ENCODE measurements at places on chromosomes 12 and 14.

- DNase-seq: no peak
Measured at GRCh38 chr14:68569970-68570409, 222.9 kb downstream of the ZFP36L1 start.

DNA sequence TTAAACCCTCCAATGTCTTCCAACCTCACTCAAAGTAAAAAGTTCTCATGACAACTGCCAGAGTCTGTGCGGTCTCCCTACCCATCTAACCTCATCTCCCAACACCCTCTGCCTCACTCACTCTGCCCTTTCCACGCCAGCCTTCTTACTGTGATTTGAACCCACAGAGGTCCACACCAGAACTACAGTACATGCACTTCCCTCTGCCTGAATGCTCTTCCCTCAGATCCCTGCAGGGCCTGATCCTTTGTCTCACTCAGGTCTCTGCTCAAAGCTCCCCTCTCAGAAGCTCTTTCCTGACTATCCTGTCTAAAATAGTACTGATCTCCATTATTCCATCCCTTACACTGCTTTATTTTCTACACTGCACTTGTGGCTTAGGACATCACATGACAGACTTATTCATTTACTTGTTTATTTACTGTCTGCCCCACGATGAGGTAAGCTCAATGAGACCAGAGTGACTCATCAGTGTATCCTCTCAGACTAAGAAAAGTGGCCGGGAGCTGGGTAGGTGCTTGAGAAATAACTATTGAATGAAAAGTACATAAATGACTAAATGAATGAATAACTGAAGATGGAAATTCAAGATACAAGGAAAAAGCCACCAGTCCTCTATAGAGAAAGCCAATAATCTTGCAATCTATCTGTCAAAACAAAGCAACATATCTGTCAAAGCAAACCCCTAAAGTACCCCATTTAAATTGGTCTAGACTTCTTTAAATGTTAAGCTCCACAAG is 17.1 kb downstream of the POMT2 start:
- no peak for DNase-seq

- DNase-seq: no peak
Measured at GRCh38 chr12:103850429-103850828, 9.4 kb upstream of the NT5DC3 start.

- peak; percentile 72 for DNase-seq
Measured at GRCh38 chr12:46661110-46661845, 164.5 kb downstream of the SLC38A4 start.

DNA sequence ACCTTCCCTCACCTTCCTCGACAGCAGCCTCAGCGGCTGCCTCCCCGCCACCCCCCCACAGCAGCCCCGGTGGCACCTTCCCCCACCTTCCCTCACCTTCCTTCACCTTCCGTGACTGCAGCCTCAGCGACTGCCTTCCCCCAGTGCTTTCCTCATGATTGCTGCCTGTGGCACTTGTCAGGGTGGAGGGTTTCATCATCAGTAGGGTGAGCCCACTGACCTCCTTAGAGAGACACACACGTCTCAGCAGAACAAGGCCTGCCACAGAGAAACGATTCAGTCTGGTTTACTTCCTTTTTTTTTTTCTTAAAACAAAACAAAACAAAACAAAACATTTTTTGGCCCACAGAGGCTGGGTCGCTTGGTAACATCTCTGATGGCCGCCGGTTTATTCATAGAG is 75.0 kb downstream of the EP400 start:
- no peak for DNase-seq

GRCh38 chr14:89012282-89013097 is 188.0 kb downstream of the TTC8 start:
- no peak for DNase-seq

DNA sequence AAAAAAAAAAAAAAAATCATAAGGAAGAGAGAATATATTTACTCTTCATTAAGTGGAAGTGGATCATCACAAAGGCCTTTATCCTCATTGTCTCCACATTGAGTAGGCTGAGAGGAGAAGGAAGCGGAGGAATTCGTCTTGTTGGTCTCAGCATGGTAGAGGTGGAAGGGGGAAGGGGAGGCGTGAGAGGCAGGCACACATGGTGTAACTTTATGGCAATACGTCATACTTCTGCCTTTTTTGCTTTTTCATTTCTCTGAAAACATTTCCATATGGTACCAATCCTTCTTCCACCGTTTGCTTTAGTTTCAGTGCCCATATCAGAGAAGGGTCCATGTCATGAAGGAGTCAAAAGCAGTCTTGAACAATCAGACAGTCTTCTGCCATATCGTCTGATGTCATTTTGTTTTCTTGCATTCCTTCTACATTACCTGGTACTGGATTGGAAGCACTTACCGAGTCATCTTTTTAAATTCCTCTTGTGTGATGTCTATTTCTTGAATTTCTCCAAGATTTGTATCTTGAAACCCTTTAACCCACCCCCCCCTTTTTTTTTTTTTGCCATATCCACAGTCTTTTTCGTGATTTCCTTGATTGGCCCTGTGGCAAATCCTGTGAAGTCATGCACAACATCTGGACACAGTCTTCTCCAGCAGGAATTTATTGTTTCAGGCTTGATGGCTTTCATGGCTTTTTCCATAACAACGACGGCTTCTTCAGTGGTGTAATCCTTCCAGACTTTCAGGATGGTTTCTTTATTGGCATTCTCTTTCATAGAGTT is 8.9 kb downstream of the FUT8 start:
- DNase-seq: no peak

GRCh38 chr14:38208618-38209562 is 1.2 kb downstream of the SSTR1 start:
- no peak for DNase-seq

GRCh38 chr12:57739387-57739786 is 845 bp upstream of the AGAP2 start:
- no peak for DNase-seq

GRCh38 chr12:110197003-110197402 is 72.8 kb downstream of the IFT81 start:
- DNase-seq: no peak

- no peak for DNase-seq
Measured at GRCh38 chr12:65663648-65664047, 160.6 kb upstream of the HMGA2 start.

DNA sequence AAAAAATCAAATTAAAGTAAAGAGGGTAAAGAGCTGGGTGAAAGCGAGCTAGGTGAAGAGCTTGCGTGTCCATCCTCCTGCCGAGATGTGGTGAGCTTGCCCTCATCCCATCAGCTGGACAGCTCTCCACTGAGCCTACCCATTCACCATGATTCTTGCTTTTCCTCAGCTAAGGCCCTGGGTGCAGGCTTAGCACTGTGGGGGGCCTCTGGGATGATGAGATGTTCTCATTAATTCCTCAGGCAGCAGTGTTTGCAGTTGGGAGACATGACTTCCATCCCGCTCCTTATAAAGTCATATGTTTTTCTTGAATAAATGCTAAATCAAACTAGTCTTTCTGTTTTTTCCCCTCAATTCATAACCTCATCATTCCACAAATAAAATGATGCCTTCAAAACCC is 18.0 kb downstream of the PHLDA1 start:
- DNase-seq: no peak

DNA sequence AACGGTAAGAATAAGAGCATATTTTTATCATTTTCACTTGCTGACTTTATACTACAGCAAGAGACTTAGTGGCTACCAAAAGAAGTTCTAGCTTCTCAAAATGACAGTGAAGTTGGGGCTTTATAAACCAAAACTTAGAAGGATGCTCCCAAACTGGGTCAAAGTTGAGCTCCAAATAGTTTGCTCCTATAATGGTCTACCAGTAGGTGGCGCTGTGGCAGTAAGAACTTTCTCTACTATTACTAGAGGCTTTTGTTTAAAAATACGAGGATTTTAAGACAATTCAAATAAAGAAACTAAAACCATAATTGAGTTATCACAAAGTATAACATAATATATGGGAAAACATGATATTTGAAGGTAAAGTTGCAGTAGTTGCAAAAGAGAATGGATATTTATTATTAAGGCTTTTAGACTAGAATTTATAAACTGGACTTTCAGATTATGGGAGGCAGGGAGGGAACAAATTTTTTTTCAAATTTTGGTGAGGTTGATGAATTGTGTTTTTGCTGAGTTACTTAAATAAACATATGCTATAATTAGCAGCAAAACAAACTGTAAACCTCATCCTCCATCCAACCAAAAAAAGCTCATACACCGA is 75.0 kb downstream of the TGFB3 start:
- no peak for DNase-seq

DNA sequence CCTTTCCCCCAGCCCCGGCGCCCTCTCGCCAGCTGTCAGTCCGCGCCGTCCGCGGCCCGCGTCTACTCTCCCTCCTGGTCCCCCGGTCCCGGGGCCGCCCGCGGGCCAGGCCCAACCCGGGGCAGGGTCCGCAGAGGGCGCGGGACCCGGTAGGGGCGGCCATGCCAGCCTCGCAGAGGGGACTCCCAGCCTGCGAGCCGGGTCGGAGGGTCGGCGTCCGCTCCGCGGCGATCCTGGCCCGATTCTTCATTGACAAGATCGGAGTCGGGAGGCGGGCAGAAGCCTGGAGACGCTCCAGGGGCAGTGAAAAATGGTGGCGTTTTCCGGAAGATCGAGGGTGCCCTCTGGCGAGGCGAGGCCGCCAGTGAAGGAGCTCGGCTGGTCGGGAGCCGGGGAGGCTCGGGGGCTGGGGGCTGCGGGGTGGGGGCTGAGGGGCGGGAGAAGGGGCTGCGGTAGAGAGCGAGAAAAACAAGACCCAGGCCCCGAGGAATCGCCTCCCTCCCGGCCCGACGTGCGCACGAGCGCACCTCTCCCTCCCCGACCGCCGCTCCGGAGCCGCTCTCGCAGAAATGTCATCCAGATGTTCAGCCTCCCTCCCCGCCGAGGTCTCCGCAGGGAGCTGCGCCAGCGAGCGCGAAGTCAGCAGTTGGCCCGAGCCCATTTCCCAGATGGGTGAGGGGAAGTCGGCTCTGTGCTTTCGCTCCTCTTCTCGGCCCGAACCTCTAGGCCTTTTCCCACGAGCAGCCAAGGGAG is 647 bp upstream of the TGFB3 start:
- DNase-seq: no peak

DNA sequence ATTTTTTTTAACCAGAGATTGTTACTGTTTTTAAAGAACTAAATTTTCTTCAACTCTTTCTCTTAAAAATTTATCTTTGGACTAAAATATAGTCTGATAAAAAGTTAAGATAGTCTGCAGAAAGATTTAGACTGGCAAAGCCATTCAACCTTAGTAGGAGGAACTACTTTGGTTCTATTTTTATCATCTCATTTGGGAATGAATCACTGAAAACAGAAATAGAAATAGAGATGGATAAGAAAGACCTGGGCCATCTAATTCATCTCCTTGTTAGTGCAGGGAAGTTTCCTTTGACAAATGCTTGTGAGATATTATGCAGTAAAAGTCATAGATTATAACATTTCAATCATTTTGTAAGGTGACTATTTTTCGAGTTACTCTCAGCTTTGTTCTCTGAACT is 263.2 kb upstream of the NPAS3 start:
- no peak for DNase-seq

- no peak for DNase-seq
Measured at GRCh38 chr14:74239848-74240793, 872 bp downstream of the VSX2 start.

- no peak for DNase-seq
Measured at GRCh38 chr12:1634590-1635191, 5.7 kb downstream of the WNT5B start.

GRCh38 chr14:99546234-99546879 is 57.6 kb downstream of the CCDC85C start:
- DNase-seq: no peak

DNA sequence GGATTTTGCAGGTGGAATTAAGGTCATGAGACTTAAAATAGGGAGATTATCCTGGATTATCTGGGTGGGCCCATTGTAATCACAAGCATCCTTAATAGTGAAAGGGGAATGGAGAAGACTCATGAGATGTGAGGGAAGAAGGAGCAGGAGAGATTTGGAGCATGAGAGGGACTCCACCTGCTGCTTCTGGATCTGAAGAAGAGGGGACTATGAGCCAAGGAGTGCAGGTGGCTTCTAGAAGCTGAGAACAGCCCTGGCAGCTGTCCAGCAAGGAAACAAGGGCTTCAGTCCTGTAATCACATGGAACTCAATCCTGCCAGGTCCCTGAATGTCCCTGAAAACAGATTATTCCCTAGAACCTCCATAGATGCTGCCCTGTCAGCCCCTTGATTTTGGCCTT is 67.8 kb downstream of the PELI2 start:
- DNase-seq: no peak

DNA sequence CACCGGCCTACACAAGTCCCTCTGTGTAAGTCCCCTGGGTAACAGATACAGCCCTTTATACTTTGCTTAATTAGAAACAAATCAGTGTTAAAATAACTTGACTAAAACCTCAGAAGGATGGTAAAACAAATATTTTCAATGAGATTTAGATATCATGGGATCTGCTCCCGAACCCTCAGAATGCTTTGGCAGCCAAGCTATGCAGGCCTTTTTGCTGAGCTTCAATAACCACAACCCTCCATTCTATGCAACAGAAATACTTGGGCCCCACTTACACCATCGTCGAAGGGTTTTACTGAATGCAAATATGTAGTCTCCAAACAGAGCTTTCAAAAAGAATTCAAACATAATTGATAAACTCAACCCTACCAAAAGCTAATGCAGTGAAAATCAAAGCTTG is 29.3 kb upstream of the PITPNM2 start:
- DNase-seq: no peak

DNA sequence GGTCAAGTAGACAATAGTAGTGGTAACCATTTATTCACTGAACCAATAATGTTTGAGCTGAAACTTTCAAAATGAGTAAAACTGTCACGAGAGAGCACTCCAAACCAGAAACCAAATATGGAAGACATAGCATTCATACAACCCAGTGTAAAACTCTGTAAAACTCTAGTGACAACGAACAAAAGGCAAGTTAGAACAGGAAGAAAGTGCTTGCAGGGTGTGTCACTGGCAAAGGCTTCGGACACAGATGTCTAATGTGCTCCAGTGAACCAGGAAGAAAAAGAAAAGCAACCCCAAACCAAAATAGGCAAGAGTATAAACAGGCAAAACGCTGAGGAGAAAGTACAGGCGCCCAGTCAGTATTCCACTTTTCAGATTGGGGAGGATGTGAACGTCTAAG is 79.3 kb upstream of the FZD10 start:
- DNase-seq: no peak

GRCh38 chr12:113332688-113333417 is 2.1 kb downstream of the SLC8B1 start:
- no peak for DNase-seq

GRCh38 chr12:31031951-31032335 is 41.7 kb upstream of the DDX11 start:
- DNase-seq: no peak

DNA sequence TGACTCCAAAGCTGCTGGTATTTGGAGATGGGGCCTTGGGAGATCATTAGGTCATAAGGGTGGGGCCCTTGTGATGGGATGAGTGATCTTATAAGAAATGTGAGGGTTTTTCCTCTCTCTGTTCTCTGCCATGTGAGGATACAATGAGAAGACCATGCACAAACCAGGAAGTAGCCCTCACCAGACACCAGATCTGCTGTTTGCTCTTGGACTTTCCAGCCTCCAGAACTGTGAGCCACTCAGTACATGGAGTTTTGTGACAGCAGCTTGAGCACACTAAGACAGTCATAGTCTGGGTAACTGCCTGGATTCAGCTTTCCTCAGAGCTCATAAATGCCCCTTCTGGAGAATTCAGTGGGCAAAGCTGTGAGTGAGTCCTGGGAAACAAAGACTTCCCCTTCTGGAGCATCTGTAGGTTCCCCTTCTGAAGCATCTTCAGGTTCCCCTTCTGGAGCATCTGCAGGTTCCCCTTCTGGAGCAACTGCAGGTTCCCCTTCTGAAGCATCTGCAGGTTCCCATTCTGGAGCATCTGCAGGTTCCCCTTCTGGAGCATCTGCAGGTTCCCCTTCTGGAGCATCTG is 11.0 kb upstream of the PPP4R3A start:
- no peak for DNase-seq

Data from iPS DF 19.7 (cell line).